Activated T-cell treated with anti-CD3 and anti-CD28 coated beads, Interleukin-2, amount 50 U/mL, for 72 hours (primary cell): ENCODE measurements at places on chromosomes 12 and 14. TPM values are rescaled to one million over a fixed set of nuclear protein-coding genes. Genes with fewer than 3 reads are reported as not detected.

DNA sequence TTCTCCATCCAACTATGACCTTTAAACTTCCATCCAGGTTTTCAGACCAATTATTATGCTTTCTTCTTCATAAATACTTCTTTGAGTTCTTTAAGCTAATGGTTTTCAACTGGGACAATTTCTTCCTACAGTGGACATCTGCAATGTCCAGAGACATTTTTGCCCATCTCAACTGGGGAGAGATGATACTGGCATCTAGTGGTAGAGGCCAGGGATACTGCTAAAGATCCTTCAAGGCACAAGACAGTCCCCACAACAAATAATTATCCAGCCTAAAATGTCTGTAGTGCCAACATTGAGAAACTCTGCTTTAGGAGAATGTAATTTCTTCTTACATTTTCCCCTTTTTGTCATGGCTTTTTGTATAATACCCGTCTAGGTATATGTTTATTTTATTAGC lies 10.6 kb downstream of the TRHDE start:
- DNase-seq: no peak

GRCh38 chr12:3329361-3329760 lies 161.6 kb upstream of the PRMT8 start:
- no peak for DNase-seq

DNA sequence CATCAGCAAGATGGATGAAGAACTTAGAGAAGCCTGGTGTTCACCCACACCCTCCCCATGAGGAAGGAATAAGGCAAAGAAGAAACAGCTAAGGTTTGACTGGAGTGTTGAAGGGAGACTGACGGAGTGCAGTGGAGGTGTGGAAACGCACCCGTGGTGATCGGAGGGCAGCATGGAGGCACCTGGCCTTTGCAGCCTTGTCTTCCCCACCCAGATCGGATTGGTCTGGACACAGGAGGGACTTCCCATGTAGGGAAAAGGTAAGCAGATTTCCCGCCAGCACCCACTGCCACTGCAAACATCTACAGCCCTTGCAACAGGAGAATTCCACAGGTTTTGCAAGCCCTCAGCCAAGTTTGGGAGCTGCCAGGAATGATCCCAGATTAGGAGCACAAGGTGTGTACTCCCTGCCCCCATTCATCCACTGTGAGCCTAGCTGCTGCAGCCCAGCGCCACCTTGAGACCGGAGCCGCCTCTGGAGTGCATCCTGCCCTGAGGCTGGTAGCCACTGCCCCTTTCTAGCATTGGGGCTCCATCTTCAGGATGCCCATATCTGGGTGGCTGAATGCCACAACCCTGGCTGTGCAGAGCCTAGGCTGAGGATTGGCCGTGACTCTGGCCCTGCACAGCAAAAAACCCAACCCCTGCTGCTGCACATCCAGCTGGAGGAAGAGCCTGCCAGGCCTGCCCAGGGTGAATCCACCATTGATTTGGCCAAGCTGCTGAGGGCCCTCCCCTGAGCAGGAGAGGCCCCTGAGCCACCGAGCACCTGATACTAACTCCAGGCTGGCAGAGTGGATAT lies 411.1 kb downstream of the TMEM121 start:
- DNase-seq: no peak

GRCh38 chr12:30769802-30770201 lies 15.1 kb upstream of the CAPRIN2 start:
- no peak for DNase-seq

DNA sequence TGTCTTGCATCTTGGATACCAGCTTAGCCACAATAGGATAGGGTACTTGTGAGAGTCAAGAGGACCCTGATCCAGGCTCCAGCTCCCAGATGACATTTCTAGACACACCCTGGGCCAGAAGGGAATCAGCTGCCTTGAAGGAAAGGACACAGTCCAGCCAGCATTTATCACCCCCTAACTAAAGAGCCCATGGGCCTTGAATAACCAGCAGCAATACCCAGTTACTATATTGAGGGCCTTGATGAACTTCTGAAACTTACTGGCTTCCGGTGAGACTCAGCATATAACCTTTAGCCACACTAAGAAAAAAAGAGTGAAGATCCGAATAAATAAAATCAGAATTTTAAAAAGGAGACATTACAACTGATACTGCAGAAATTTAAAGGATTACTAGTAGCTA lies 1135.4 kb downstream of the LRFN5 start:
- no peak for DNase-seq

GRCh38 chr14:71209888-71210287 lies 302.6 kb downstream of the PCNX1 start:
- DNase-seq: no peak

DNA sequence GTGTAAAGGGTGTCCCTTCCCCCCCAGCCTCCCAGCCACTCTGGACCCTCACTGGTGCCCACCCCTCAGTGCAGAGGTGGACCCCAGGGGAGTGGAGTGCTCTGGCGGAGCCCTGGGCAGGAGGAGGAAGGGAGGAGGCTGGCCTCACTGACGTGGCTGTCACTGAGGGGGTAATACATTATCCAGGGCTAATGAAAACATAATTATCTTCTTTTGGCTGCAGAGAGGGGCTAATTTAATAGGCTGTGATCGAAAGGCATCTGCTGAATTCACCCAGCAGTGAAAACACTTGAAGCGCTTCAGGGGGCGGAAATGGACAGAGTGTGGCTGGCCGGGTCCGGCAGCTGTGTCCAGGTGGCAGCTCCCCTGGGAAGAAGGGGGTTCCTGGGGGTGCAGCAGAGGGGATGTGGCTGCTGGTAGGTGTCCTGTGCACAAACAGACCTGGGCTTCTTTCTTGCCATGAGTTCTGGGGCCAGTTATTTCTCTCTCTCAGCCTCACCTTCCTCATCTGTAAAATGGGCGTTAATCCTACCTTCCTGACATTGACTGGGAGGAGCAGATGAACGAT lies 3.7 kb upstream of the NOS1 start:
- DNase-seq: no peak

- DNase-seq: peak; percentile 5
Observed at GRCh38 chr12:113591480-113591974, 119.9 kb upstream of the LHX5 start.

DNA sequence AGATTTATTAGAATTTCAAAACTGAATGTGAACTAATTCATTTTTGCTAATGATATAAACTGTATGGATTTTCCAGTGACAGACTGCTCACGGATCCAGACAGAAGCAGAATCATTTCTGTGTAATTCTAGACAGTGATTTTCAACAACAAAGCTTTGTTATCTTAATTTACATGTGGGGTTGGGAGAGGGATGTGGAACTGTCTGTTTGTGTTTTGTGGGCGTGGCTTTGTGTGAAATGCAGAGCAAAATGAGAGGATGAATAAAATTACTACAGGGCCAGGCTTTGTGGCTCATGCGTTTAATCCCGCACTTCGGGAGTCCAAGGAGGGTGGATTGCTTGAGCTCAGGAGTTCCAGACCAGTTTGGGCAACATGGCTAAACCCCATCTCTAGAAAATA lies 834.7 kb downstream of the GALC start:
- DNase-seq: no peak

DNA sequence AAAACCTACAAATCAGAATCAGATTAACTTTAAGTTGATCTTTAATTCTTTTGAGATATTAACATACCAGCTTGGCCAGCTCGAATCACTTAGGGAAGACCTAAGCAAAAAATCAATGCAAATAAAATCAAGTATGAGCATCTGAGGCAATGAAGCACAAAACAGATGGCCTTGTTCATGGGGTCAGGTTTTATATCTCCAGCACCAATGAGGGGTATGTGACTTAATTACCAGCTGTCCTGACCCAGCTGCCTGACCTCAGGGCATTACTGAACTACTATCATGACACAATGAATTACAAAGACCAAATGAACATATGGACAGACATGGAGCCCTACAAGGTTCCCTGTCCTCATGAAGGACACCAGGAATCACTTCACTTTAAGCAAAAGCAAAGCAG lies 70.5 kb downstream of the FGD6 start:
- DNase-seq: no peak

DNA sequence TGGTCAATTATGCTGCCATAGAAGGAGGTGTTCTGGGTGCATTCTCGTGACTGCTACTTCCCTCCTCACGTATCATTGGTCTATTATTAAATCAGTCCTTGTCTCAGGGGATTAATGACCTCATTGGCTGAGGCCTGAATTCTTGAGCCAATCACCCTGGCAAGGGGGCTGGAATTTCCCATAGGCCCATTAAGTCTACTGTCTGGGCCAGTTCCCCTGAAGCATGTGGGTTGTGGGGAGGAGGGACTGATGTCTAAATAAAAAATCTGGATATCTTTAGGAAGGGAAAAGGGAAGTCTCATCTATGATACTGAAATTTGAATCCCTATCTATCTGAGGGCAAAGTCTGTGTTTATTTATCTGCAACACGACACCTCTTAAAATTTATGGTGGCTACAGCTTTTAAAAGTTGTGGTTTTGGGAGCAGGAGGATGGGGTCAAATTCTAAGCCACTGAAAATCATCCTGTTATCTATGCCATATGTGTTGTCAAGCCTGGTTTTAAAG lies 71.9 kb downstream of the DYRK2 start:
- no peak for DNase-seq

DNA sequence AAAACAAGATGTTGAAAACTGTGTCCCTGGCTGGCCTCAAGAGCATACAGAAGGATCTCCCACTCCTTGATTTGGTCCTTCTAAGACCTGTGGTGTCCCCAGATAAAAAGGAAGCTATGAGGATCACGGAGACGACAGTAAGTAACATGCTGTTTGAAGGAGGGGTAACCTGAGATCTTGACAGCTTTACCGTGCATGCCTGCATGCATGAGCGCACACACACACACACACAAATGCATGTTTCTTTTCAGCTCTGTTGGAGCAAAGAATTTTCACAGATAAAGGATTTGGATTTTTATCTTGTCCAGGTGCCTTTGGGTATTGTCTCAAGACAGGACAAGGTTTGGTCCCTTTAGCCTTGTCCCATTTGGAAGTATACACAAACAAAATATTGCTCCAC lies 411.6 kb upstream of the CCDC196 start:
- no peak for DNase-seq

- no peak for DNase-seq
Observed at GRCh38 chr14:97010491-97011160, 213.4 kb downstream of the VRK1 start.

DNA sequence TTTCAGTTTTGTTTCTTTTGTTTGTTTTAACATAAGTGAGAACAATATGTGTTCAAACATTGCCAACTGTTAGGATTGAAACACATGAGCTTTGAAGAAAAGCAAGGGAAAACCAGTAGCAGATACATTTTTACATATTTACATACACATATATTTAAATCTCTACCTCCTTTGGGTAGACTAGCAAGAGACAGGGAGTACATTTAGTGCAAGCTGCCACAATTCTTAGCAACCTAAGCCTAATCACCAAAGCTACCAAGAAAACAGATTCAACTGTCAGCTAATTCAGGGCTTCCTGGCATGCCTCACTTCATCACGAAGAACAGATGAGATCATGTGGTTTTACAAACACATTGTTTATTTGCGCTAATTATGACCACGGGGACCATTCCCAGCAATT lies 143.1 kb downstream of the PRIMA1 start:
- DNase-seq: no peak

- peak; percentile 75 for DNase-seq
Observed at GRCh38 chr14:76761136-76761959, at the start of gene VASH1. Gene VASH1, plus strand, starts transcription at chr14:76761468. Its CDS starts 1,354 bp downstream, at chr14:76762822.

GRCh38 chr12:70032076-70032475 lies 207.0 kb downstream of the MYRFL start:
- no peak for DNase-seq

- no peak for DNase-seq
Observed at GRCh38 chr12:101441461-101442224, 33.5 kb upstream of the SPIC start.

DNA sequence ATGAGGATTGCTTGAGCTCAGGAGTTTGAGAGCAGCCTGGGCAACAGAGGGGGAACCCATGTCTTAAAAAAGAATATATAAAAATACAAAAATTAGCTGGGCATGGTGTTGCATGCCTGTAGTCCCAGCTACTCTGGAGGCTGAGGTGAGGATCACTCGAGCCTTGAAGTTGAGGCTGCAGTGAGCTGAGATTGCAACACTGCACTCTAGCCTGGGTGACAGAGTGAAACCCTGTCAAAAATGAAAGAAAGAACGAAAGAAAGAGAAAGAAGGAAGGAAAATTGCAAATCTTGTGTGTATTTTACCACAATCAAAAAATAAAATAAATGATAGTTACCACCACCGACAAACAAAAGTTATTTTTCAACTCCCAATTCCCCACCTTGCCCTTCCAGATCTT lies 45.3 kb downstream of the SPRING1 start:
- DNase-seq: no peak

DNA sequence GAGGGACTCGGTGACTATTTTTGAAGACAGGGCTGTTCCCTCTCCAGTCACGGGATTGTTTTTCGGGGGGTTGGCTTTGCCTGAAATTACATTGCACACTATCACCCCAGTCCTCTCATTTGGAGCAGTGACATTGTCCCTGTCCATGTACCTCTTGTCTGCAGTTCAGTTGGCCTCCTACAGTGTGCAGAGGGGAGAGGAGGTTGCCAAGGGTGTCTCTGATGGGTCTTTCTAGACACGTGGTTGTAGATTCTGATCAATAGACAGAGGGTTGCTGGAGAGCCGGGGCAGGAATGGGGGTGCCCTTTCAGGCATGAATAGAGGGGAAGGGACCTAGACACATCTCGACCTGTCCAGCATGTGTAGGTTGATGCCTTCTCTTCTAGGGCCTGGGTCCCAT lies 1.2 kb downstream of the TMEM120B start:
- no peak for DNase-seq

- no peak for DNase-seq
Observed at GRCh38 chr12:79710707-79711483, 20.1 kb upstream of the PAWR start.

- DNase-seq: peak; percentile 8
Observed at GRCh38 chr14:69153873-69154270, 953 bp upstream of the DCAF5 start.

- no peak for DNase-seq
Observed at GRCh38 chr12:51443573-51443972, 18.9 kb downstream of the SLC4A8 start.

GRCh38 chr14:50941151-50941550 lies 3.1 kb downstream of the PYGL start:
- no peak for DNase-seq

Gene PLA2G1B
- total RNA-seq: not detected

Gene ASIC1
- 5.8 TPM for total RNA-seq

Gene EPS8
- 2.4 TPM for total RNA-seq

Gene KRT72
- 2.3 TPM for total RNA-seq

Gene SLCO1B3
- total RNA-seq: not detected

Gene CELA1
- 0.26 TPM for total RNA-seq

Gene TAS2R42
- total RNA-seq: not detected

Gene HSPB8
- not detected for total RNA-seq

Gene MYO1H
- not detected for total RNA-seq

Gene MAP1LC3B2
- total RNA-seq: 2.1 TPM

Gene GLIPR1L2
- total RNA-seq: 0.50 TPM

Gene DHRS1
- 28.5 TPM for total RNA-seq
